ENCODE measurements at places on chromosomes 2 and 18. TPM values are rescaled to one million over a fixed set of nuclear protein-coding genes. Genes with fewer than 3 reads are reported as not detected.
A peak's percentile ranks its signal among the peaks of the same experiment; 100 is the strongest.

The ACOXL gene
- total RNA-seq: not detected

The ATP6V1C2 gene
- total RNA-seq: not detected

The OR6B2 gene
- not detected for total RNA-seq

The UNC80 gene
- total RNA-seq: not detected

The MOGAT1 gene
- total RNA-seq: not detected

The PSMA8 gene
- not detected for total RNA-seq

DNA sequence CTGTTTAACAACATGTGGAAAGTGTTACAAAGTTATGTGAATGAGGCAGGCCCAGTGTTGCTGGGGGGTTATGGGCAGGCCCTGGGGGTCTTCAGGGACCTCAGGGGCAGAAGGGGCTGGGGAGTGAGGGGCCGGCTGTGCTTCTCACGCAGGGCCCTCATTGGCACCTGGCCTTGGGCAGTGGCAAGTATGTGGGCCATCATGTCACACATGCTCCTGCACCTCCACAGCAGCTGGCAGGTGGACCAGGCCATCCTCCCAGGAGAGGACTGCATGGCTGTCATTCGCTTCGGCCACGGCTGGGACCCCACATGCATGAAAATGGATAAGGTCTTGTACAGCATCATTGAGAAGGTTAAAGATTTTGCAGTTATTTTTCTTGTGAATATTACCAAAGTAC is 47.4 kb downstream of the ZNF385B start:
- no peak for DNase-seq

- no peak for DNase-seq
These were observed 414.0 kb upstream of the KLHL29 start for GRCh38 chr2:22970991-22971390.

- DNase-seq: no peak
These were observed 257.7 kb downstream of the EN1 start for GRCh38 chr2:118589721-118590120.

GRCh38 chr18:80244956-80245730 is 2.2 kb downstream of the PARD6G start:
- DNase-seq: no peak

DNA sequence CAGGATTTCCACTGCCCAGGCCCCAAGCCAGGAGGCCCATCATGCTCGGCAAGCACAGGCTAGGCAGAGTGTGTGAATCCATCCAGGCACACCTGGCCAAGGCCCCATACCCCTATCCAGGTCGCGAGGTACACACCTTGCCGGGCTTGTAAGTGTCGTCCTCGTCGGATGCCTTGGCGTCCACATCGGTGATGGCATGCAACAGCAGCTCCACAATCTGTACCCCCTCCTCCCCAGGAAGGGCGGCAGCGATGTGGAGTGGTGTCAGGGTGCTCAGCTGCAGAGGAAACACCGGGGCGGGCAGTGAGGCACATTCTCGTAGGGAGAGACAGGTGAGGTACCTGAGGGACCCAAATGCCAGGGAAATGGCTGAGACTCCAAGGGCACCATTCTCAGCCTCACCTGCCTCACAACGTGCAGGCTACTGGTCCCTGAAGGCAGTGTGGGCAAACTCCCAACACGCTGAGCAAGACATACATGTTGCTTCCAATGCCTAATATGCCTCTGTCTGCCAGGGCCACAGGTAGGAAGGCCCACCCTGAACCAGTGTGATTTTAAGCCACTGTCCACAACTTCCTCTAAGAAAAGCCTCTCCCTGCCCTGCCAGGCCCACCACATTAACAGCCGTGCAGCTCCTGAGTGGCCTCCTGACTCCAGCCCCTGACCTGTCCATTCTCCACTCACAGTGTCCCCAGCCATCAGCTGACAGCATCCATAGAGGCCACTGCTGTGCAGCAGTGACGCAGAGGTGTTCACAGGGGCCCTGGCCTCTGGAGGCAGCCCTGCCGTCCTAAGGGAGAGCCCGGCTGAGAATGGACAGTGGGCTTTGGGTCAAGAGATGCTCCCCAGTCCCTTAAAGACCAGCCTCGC is 44.9 kb downstream of the ANKMY1 start:
- no peak for DNase-seq

DNA sequence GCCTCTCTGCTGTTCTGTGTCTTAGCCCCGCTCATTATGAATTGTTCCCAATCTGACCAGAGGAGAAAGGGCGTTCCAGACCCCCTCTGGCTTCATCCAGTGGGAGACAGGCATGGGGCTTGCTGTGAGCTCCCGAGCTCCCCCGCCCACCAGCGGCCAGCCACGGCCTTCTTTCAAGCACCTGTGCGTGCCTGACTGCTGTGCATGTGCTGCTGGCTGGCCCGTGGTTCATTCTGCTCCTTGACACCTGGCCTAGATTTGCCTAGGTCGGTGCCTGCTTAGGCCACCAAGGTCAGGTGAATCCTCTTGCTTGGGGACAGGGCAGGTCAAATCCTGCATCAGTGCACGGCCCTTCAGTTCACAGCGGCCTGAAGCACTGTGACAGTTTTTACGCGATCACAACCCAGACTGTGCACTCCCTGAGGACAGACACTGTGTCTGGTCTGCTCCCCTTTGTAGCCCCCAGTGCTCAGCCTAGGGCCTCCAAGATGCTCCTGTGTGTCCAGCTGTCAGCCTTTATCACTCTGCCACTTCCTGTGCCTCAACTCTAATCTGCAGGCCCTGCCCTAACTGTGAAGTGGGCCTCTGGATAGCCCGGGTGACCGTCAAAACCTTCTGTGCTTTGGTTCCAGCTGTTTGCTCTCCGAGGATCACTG is 3.6 kb upstream of the LPIN1 start:
- DNase-seq: no peak

DNA sequence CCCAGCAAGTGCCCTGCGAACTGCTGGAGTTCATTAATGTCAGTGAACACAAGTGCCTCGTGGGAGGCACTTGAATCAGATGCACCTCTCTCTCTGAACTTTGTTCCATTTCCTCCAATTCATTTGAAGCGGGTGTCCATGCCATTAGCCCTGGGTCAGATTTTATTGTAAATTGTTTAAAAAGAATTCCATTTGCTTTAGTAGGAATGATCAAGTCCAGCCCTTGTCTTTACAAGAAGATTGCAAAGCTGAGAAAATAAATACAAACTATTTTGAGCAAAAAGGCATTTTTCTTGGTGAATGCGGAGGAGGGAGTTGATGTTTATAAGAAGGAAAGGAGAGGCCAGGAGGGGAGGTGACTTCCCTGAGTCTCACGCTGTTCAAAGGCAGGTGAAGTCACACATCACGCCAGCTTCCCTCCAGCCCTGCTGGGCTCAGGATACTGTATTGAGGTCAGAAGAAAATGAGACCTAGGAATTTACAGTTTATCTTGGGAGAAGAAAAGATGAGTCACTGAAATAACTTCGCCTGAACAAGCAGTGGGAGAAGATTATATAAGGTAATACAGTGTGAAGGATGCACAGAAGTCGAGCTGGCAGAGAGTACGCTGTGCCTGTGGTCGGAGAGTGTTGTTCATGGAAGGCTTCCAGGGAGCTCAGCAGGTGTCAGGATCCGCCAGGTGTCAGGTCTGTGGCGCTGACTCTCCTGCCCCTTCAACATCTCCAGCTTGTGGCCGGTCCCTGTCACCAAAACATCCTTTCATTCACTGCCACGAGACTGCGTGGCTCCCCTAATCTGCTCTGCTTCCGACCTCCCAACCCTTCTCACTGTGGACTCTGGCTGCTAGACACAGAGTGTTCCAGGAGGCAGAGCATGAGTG is 36.5 kb downstream of the EFR3B start:
- peak; percentile 91 for DNase-seq

DNA sequence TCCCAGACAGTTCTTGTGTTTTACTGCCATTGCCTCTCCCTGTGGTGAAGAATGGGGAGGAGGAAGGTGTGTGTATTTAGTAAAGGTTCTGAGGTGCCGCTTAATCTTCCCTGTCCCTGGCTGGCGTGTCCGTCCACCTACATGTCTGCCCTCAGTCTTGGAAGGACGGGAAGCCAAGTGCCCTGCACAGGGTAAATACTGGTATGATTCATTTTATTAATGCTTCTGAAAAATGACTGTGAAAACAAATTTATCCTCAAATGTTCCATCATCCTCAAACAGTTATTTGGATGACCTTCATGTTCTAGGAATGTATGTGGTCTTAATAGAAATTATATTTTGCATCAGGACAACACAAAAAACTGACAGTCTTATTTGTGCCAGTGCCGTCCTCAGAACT is 6.6 kb downstream of the EPAS1 start:
- no peak for DNase-seq

DNA sequence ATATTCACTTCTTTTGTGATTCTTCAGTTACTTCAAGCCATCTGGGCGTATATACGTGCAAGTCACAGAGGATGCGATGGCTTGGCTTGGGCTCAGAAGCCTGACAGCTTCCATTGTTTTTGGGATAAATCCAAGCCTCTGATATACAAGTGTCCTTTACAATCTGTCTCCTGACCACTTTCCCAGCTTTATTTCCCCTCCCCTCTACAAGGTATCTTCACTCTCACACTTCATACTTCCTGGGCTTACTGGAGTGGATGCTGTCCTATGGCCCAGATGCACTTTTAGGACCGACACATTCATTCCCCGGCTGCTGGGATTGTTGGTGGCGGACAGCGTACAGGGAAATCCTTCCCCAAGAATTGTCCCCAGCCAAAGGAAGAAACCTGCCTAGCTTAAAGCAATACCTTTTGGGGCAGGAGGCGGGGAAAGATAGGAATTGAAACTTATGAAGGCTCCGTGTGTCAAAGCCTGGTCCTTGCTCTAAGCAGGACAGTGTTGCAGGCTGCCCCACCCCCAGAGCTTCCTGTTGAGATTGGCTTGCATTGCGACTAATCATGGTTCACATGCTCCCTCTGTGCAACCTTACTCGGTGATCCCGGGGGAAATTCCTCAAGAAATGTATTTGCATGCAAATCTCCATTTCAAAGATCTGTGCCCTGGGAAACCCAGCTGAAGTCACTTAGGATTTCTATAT is 802.9 kb upstream of the ID2 start:
- DNase-seq: peak; percentile 5

- DNase-seq: peak; percentile 9
These were observed 331.7 kb downstream of the GBX2 start for GRCh38 chr2:235836491-235836911.

DNA sequence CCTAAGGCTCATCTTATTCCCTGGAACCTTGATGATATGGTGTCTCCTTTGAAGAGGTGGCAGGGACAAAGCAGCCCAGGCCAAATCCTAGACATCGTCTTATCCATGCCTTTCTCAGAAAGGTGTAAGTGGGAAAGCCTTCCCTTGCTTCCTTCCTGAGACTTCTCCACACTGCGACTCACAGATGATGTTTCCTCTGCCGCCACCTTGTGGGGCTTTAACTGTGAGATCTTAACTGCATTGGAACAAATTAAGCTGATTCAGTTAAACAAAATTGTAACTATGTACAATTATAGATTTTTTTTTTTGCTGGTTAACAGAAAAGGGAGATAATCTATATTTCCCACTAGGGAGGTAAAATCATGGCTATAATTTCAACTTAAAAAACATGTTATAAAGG is 10.0 kb upstream of the GCA start:
- DNase-seq: peak; percentile 33

All from IMR-90 (cell line).